ENCODE measurements at places on chromosomes 11 and 22. TPM values are rescaled to one million over a fixed set of nuclear protein-coding genes. Genes with fewer than 3 reads are reported as not detected.

Gene MYO7A
- 7.0 TPM for total RNA-seq

Gene UPK3A
- 0.54 TPM for total RNA-seq

Gene SLCO2B1
- total RNA-seq, result 33.4 TPM

Gene TEX12
- 0.54 TPM for total RNA-seq

Gene OR52N4
- not detected for total RNA-seq

Gene NRGN
- total RNA-seq, result 6.4 TPM

Gene PLAAT2
- total RNA-seq, result 0.92 TPM
